A549 treated with AZD2906 at 1 μM for 4 hours (cell line): ENCODE measurements at places on chromosomes 5 and 9. TPM values are rescaled to one million over a fixed set of nuclear protein-coding genes. Genes with fewer than 3 reads are reported as not detected.

The ECSCR gene
- not detected in 5 replicates for total RNA-seq

The HEMGN gene
- not detected in 5 replicates for total RNA-seq

The FOXD4 gene
- total RNA-seq, result 0.13 to 0.57 TPM (median 0.37 TPM) in 5 replicates

The ZNF782 gene
- 1.5 to 2.6 TPM (median 1.8 TPM) in 5 replicates for total RNA-seq

The GFPT2 gene
- 44.0 to 51.7 TPM (median 48.7 TPM) in 5 replicates for total RNA-seq

The ATP10B gene
- total RNA-seq, result not detected in 5 replicates

The CCDC192 gene
- not detected in 5 replicates for total RNA-seq

The PDZD2 gene
- total RNA-seq, result 0.39 to 0.57 TPM (median 0.42 TPM) in 5 replicates

The GPBP1 gene
- total RNA-seq, result 35.1 to 46.6 TPM (median 36.3 TPM) in 5 replicates

The FBN2 gene
- total RNA-seq, result 12.9 to 19.1 TPM (median 17.6 TPM) in 5 replicates

The F2RL1 gene
- total RNA-seq, result 224 to 299 TPM (median 233 TPM) in 5 replicates

The FOXD4L3 gene
- total RNA-seq, result 0.05 to 0.21 TPM (median 0.10 TPM) in 4 of 5 replicates, not detected in the other

The PCDHB13 gene
- 0.03 to 0.08 TPM (median 0.06 TPM) in 5 replicates for total RNA-seq

The GLRA1 gene
- total RNA-seq, result not detected in 5 replicates

The HAND1 gene
- total RNA-seq, result 0.39 to 0.83 TPM (median 0.45 TPM) in 5 replicates

The ANKDD1B gene
- 0.03 to 0.09 TPM in 2 of 5 replicates, not detected in the others for total RNA-seq

The PDE8B gene
- 1.7 to 2.3 TPM (median 2.0 TPM) in 5 replicates for total RNA-seq

The FOXD4L5 gene
- 0.03 to 0.08 TPM (median 0.06 TPM) in 3 of 5 replicates, not detected in the others for total RNA-seq

The PDE6A gene
- total RNA-seq, result 0.22 to 0.37 TPM (median 0.29 TPM) in 5 replicates

The PTGES gene
- 151 to 187 TPM (median 161 TPM) in 5 replicates for total RNA-seq

The FCN2 gene
- not detected in 5 replicates for total RNA-seq

The ZDHHC11 gene
- 13.3 to 16.9 TPM (median 15.8 TPM) in 5 replicates for total RNA-seq

The ACTBL2 gene
- 0.06 to 0.07 TPM in 2 of 5 replicates, not detected in the others for total RNA-seq

The NCS1 gene
- total RNA-seq, result 33.0 to 51.7 TPM (median 48.3 TPM) in 5 replicates

The GAPT gene
- total RNA-seq, result not detected in 5 replicates

The TAF1L gene
- 0.01 TPM in 3 of 5 replicates, not detected in the others for total RNA-seq

The SEMA5A gene
- under 0.01 TPM in 2 of 5 replicates, not detected in the others for total RNA-seq

The FOXD4L4 gene
- total RNA-seq, result 0.06 to 0.13 TPM (median 0.06 TPM) in 4 of 5 replicates, not detected in the other

The F2RL2 gene
- 2.6 to 3.6 TPM (median 2.9 TPM) in 5 replicates for total RNA-seq

The OR1Q1 gene
- 0.07 TPM in 1 of 5 replicates, not detected in the others for total RNA-seq

The SPATA31E1 gene
- 0.01 TPM in 1 of 5 replicates, not detected in the others for total RNA-seq

The TSLP gene
- total RNA-seq, result not detected in 5 replicates

The GDA gene
- total RNA-seq, result 0.84 to 1.1 TPM (median 0.96 TPM) in 5 replicates

The LOX gene
- total RNA-seq, result 1.3 to 2.0 TPM (median 1.8 TPM) in 5 replicates

The HAVCR2 gene
- total RNA-seq, result 0.17 to 0.62 TPM (median 0.24 TPM) in 5 replicates

The ALAD gene
- total RNA-seq, result 12.9 to 17.1 TPM (median 14.3 TPM) in 5 replicates

The BASP1 gene
- 183 to 220 TPM (median 215 TPM) in 5 replicates for total RNA-seq

The NFIB gene
- total RNA-seq, result 7.2 to 11.4 TPM (median 10.4 TPM) in 5 replicates

The GIN1 gene
- 3.7 to 5.2 TPM (median 4.2 TPM) in 5 replicates for total RNA-seq

The RFESD gene
- total RNA-seq, result 1.3 to 2.2 TPM (median 1.8 TPM) in 5 replicates

The ENTREP1 gene
- 0.74 to 0.80 TPM (median 0.78 TPM) in 5 replicates for total RNA-seq

The GBGT1 gene
- 1.4 to 2.6 TPM (median 2.0 TPM) in 5 replicates for total RNA-seq

The TMEM174 gene
- not detected in 5 replicates for total RNA-seq

The UBTD2 gene
- total RNA-seq, result 13.2 to 17.6 TPM (median 14.9 TPM) in 5 replicates

The HINT2 gene
- total RNA-seq, result 69.1 to 112 TPM (median 101 TPM) in 5 replicates

The SPATA31C2 gene
- not detected in 5 replicates for total RNA-seq

The HTR4 gene
- total RNA-seq, result not detected in 5 replicates

The FOXE1 gene
- total RNA-seq, result 2.8 to 3.9 TPM (median 3.6 TPM) in 5 replicates

The TJP2 gene
- total RNA-seq, result 4.0 to 5.2 TPM (median 4.4 TPM) in 5 replicates

The RGS7BP gene
- not detected in 5 replicates for total RNA-seq

The ANKRD33B gene
- 10.2 to 11.6 TPM (median 10.6 TPM) in 5 replicates for total RNA-seq

The LECT2 gene
- not detected in 5 replicates for total RNA-seq

The C8G gene
- total RNA-seq, result 0.87 to 1.4 TPM (median 1.3 TPM) in 5 replicates

The FBXW2 gene
- total RNA-seq, result 33.9 to 40.2 TPM (median 37.4 TPM) in 5 replicates

The RANBP17 gene
- total RNA-seq, result 1.8 to 3.2 TPM (median 2.3 TPM) in 5 replicates

The ERMP1 gene
- 15.7 to 18.0 TPM (median 16.5 TPM) in 5 replicates for total RNA-seq

The FGFR4 gene
- total RNA-seq, result 17.5 to 24.2 TPM (median 21.4 TPM) in 5 replicates

The LIX1 gene
- not detected in 5 replicates for total RNA-seq
